ENCODE measurements at places on chromosomes 5 and 9. TPM values are rescaled to one million over a fixed set of nuclear protein-coding genes. Genes with fewer than 3 reads are reported as not detected.

Gene CTXN3
- 1.0 TPM for polyA plus RNA-seq

Gene QRFP
- not detected for polyA plus RNA-seq

Gene SLC6A19
- polyA plus RNA-seq, result not detected

Gene ZNF879
- 21.0 TPM for polyA plus RNA-seq

Gene TMEM171
- not detected for polyA plus RNA-seq

Gene WDR36
- polyA plus RNA-seq, result 20.4 TPM

Gene ADAMTS16
- polyA plus RNA-seq, result 1.3 TPM

Gene ARPC5L
- polyA plus RNA-seq, result 46.5 TPM

Gene TPPP
- polyA plus RNA-seq, result 9.9 TPM

Gene EIF4EBP3
- polyA plus RNA-seq, result not detected

Gene WDR31
- polyA plus RNA-seq, result 0.59 TPM

Gene PCDHB9
- polyA plus RNA-seq, result 4.9 TPM

Gene TAS2R1
- 0.41 TPM for polyA plus RNA-seq

Gene ACOT12
- polyA plus RNA-seq, result 3.0 TPM

Gene RASGRF2
- 0.42 TPM for polyA plus RNA-seq
